Breast epithelium (tissue), 4 donors: ENCODE measurements at places on chromosomes 5 and 9. TPM values are rescaled to one million over a fixed set of nuclear protein-coding genes. Genes with fewer than 3 reads are reported as not detected.

GRCh38 chr5:73858054-73858453, 232.1 kb downstream of the ARHGEF28 start:
- no peak for DNase-seq

RLN2 gene
- total RNA-seq = not detected

DNA sequence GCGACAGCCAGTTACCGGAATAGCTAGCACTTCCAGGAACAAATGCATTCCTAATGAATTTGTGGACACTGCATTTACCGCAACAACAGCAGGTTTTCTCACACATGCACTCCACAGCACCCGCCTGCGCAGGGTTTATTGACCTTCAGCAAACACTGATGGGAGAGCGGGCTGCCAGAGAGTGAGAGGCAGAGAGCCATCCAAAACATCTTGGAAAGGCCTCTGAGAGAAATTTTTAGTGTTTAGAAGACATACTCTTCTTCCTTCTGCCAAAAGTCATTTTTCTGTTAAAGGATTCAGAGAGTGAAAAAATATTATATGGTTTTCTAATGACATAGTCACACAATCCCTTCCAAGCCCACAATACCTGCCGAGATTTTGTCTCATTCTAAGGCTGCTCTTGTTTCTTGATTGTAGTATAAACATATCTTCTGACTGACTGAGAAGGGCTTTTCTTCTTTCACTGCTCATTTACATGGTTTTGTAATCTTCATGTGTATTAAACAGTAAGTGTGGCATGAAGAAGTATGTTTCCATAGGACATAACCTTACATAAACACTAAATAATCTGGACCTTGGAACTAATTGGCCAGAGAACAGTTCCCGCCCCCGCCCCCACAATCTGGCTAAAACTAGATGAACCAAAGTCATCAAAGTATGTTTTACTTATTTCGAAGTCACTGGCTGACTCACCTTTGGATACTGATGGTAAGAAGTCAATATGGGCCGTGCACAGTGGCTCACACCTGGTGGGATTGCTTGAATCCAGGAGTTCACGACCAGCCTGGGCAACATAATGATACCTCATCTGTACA, 432.5 kb upstream of the MEF2C start:
- no peak for DNase-seq

- no peak for DNase-seq
These were observed 137.0 kb downstream of the CCDC192 start for GRCh38 chr5:127840198-127840524.

DNA sequence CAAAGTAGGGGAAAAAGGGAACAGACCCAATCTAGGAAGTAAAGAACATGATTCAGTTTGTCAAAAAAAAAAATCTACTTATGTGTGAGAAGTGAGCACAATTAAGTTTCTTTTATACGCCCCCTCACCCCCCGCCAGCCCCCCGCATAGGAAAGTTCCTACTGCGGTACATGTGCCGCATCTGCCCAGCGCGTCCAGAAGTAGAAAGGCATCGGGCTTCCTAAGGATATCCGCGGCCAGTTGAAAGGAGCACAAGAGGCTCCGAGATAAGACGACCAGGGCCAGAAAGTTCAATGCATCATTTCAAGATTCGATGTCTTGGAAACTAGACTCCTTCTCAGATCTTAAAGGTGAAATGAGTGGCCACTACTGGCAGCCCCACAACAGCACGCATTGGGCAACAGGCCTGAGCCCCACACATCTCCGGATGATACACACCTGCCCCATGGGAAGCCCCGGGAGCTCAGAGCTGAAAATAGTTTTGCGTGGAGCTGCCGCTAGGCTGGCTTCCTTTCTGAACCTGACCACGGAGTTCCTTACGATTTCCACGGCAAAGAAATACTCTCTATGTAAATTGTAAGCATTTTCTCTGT, 203.9 kb downstream of the RAB3C start:
- no peak for DNase-seq

- DNase-seq = no peak
These were observed 11.5 kb upstream of the ALDH1B1 start for GRCh38 chr9:38380872-38381534.
